Tibial nerve (tissue), 4 donors: ENCODE measurements at places on chromosomes 5 and 9. TPM values are rescaled to one million over a fixed set of nuclear protein-coding genes. Genes with fewer than 3 reads are reported as not detected.

GRCh38 chr5:146695646-146696045 lies 179.7 kb upstream of the GPR151 start:
- no peaks in the 10 kb centered on the region for H3K27me3 ChIP-seq
- H3K4me1 ChIP-seq, result no peaks in the 10 kb centered on the region
- no peak overlapping the region for H3K27ac ChIP-seq
- no peak overlapping the region for H3K4me3 ChIP-seq
- no peaks in the 10 kb centered on the region for H3K36me3 ChIP-seq
- DNase-seq, result no peak

DNA sequence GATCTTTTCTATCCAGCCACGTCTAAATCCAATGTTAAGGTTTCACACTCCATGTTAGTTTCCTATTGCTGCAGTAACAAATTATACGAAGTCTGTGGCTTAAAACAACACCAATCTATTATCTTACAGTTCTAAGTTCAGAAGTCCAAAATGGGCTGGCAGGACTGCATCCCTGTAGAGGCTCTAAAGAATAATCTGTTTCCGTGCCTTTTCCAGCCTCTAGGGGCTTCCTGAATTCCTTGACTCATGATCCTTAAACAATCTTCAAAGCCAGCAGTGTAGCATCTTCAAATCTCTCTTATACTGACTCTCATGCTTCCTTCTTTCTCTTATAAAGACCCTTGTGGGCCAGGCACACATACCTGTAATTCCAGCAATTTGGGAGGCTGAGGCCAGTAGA lies 6.8 kb downstream of the PLGRKT start:
- H3K27me3 ChIP-seq, result no peaks in the 10 kb centered on the region
- no peak overlapping the region for H3K4me3 ChIP-seq
- no peak overlapping the region for H3K27ac ChIP-seq
- DNase-seq, result no peak
- no peaks in the 10 kb centered on the region for H3K36me3 ChIP-seq
- no peaks in the 10 kb centered on the region for H3K4me1 ChIP-seq

- H3K27ac ChIP-seq, result no peak overlapping the region
- H3K4me1 ChIP-seq, result no peaks in the 10 kb centered on the region
- H3K27me3 ChIP-seq, result no peaks in the 10 kb centered on the region
- no peak for DNase-seq
Measured at GRCh38 chr9:16363916-16364315, 506.6 kb downstream of the BNC2 start.

DNA sequence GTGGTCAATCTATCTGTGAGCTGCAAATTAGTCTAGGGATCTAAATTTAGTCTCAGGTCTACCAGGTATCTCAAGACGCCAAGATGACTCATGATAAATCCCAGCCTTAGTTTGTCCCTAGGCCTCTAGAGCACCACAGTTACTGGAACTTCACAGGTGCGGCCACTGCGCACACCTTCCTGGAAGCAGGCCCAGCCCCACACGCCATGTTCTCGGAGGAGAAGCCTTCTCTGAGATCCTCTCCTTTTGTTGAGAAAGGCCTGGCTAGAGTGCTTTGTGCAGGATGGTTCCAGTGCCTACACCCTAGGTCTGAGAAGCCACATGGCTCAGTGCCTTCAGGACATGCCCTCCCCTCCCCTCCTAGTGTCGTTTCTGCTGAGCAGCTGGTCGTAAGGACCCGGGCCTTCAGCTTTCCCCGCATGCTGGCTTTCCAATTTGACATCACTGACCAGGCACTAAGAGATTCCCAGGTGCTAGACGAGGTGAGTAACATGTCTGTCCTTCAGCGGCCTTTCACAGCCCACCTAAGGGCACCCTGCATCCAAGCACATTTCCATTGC lies 51.9 kb downstream of the IPPK start:
- H3K4me1 ChIP-seq, result no peaks in the 10 kb centered on the region
- no peak for DNase-seq
- H3K27me3 ChIP-seq, result no peaks in the 10 kb centered on the region
- peaks cover 3% of the 10 kb centered on the region for H3K36me3 ChIP-seq

DNA sequence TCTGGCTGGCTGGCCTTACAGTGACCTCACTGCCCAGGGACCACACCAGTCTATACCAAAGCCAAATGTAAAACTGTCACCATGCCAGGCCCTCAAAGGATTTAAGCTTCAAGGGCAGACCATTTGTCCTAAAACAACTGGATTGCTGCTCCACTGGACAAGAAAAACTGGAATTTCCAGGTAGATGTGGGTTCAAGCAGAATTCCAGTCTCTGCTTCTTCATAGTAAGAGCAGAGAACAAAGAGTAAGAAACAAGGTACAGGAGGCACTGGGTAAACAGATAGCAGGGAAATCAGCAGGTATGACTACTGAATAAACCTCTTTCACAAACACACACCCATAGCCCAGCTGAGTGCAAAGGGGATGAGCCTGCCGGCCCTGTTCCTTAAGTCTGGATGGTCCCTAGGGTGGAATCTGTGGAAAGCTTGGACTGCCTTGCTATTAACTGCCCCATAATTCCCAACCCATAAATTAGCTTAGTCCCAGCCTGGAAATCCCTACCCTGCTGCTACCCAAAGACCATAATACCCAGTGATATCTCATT lies 5.5 kb downstream of the B4GALT1 start:
- H3K27me3 ChIP-seq, result no peaks in the 10 kb centered on the region
- H3K27ac ChIP-seq, result peak overlapping the region; percentile 97
- no peak for DNase-seq
- peaks cover 77% of the 10 kb centered on the region for H3K4me1 ChIP-seq
- H3K4me3 ChIP-seq, result no peak overlapping the region

GRCh38 chr5:43171926-43172325 lies 20.1 kb upstream of the NIM1K start:
- H3K27ac ChIP-seq, result no peak overlapping the region
- H3K27me3 ChIP-seq, result no peaks in the 10 kb centered on the region
- no peak overlapping the region for H3K4me3 ChIP-seq
- H3K4me1 ChIP-seq, result no peaks in the 10 kb centered on the region
- no peak for DNase-seq
- H3K36me3 ChIP-seq, result peaks cover 62% of the 10 kb centered on the region

DNA sequence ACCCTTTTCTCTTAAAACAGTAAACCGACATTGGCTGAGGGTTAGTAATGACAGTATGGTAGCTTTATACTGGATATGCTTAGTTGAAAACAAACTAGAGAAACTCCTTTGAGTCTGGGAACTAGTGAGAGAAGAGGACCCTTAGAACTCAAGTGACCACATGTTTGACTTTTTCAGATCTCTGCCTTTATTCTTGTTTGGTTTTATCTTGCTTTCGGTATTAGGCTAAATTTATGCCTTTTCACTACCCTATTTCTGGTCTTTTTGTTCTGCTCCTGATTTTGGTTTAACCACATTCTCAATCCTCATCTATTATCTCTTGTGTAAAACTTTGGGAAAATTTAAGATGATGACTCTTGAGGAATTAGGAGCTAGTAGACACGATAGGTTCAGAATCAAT lies 11.0 kb downstream of the SNAPC3 start:
- DNase-seq, result no peak
- no peak overlapping the region for H3K27ac ChIP-seq
- no peaks in the 10 kb centered on the region for H3K4me1 ChIP-seq
- no peaks in the 10 kb centered on the region for H3K36me3 ChIP-seq
- H3K4me3 ChIP-seq, result no peak overlapping the region

- no peak overlapping the region for H3K4me3 ChIP-seq
- peaks cover 3% of the 10 kb centered on the region for H3K4me1 ChIP-seq
- DNase-seq, result peak; percentile 68
- H3K27ac ChIP-seq, result no peak overlapping the region
- H3K36me3 ChIP-seq, result no peaks in the 10 kb centered on the region
Measured at GRCh38 chr9:133792721-133793470, 54.7 kb upstream of the SARDH start.

DNA sequence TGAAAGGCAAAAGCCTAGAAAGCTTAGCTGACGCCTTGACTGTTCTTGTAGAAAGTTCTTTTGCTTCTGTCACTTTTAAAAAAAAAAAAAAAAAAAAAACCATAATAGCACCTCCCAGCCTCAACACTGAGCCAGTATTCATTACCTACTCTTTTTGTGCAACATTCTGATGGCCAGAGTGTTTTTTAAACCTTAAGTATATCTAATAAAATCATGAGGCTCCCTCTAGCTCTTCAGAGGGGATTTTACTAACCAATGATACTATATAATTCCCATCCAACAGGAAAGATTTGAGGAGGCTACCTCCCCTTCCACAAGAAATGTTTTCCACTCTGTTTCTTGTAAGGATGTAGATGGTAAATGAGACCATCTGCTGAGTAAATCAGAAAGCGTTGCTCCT lies 3.9 kb downstream of the BNC2 start:
- no peaks in the 10 kb centered on the region for H3K27me3 ChIP-seq
- no peak overlapping the region for H3K4me3 ChIP-seq
- no peak overlapping the region for H3K27ac ChIP-seq
- peaks cover 25% of the 10 kb centered on the region for H3K4me1 ChIP-seq

GRCh38 chr5:39639618-39640089 lies 214.9 kb upstream of the DAB2 start:
- no peaks in the 10 kb centered on the region for H3K36me3 ChIP-seq
- no peaks in the 10 kb centered on the region for H3K4me1 ChIP-seq
- H3K27ac ChIP-seq, result no peak overlapping the region
- DNase-seq, result no peak
- no peak overlapping the region for H3K4me3 ChIP-seq

GRCh38 chr9:117462861-117463260 lies 48.0 kb upstream of the ASTN2 start:
- H3K4me1 ChIP-seq, result no peaks in the 10 kb centered on the region
- H3K4me3 ChIP-seq, result no peak overlapping the region
- no peak overlapping the region for H3K27ac ChIP-seq
- DNase-seq, result no peak

DNA sequence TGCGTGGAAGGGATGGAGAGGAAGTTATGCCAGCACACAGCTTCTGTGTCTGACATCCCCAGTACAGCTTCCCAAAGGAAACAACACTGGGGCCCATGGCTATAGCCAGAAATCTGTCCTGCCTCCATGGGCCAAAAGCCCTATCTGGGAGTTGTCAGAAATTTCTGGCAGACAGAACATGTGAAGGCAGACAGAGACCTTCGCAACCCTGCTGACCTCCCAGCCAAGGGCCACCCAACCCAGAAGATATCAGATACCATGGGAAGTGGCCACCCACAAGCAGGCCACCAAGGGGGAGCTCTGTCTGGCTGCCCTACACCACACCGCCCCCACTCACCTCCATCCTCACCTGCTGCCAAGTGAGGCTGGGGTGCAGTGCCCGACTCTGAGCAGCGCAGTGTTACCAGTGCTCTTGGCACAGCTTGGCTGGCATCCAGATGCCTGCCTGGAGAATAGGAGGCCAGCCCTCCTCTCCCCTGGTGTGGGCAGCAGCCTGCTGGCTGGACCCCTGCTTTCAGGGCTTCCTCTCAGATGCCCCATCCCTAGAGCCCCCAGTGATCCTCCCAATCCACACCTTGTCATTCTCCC lies 61.6 kb upstream of the NEURL1B start:
- no peak overlapping the region for H3K4me3 ChIP-seq
- H3K4me1 ChIP-seq, result peaks cover 25% of the 10 kb centered on the region
- no peak overlapping the region for H3K27ac ChIP-seq
- H3K27me3 ChIP-seq, result no peaks in the 10 kb centered on the region

GRCh38 chr5:132422720-132423437 lies 53.4 kb downstream of the SLC22A5 start:
- peaks cover 92% of the 10 kb centered on the region for H3K4me1 ChIP-seq
- H3K27ac ChIP-seq, result peak overlapping the region; percentile 47
- peaks cover 9% of the 10 kb centered on the region for H3K36me3 ChIP-seq
- no peaks in the 10 kb centered on the region for H3K27me3 ChIP-seq

DNA sequence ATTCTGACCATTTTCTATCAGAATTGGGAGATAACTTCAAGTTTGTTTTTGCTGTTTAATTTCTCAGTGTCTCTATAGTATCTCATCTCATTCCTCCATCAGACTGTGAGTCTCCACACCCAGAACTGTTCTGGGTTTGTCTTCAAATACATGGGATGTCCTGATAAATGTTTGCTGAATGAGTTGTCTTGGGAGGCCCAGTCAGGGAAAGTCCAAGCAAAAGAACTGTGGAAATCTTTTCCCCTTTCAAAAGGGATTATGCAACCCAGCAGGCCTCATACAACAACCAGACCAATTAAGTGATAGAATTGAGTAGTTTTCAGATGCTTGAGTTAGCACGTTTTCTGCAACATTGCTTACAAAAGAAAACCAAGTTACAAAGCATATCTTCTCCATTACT lies 324.4 kb downstream of the BRINP1 start:
- H3K4me1 ChIP-seq, result no peaks in the 10 kb centered on the region
- H3K36me3 ChIP-seq, result no peaks in the 10 kb centered on the region
- no peak overlapping the region for H3K4me3 ChIP-seq
- no peaks in the 10 kb centered on the region for H3K27me3 ChIP-seq
- DNase-seq, result no peak

DNA sequence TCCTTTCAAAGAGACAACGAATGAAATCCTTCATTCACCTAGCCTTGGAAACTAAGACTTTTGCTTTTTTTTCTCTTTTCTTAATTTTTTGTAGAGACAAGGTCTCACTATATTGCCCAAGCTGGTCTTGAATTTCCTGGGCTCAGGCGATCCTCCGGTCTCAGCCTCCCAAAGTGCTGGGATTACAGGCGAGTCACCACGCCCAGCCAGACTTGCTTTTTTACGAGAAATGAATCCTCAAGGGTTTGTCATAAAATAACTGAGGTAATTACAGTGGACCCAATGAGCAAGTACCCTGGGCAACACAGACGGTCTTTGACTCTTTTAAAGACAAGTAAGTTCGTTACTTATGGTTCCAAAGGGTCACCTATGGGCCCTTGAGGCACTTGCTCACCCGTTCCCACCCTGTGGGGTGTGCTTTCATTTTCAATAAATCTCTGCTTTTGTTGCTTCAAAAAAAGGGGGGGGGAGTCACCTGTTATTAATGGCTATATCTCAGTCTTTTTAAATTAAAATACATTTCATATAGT lies 70.4 kb downstream of the TRPM6 start:
- no peaks in the 10 kb centered on the region for H3K27me3 ChIP-seq
- H3K36me3 ChIP-seq, result no peaks in the 10 kb centered on the region
- H3K4me3 ChIP-seq, result no peak overlapping the region
- no peak overlapping the region for H3K27ac ChIP-seq

DNA sequence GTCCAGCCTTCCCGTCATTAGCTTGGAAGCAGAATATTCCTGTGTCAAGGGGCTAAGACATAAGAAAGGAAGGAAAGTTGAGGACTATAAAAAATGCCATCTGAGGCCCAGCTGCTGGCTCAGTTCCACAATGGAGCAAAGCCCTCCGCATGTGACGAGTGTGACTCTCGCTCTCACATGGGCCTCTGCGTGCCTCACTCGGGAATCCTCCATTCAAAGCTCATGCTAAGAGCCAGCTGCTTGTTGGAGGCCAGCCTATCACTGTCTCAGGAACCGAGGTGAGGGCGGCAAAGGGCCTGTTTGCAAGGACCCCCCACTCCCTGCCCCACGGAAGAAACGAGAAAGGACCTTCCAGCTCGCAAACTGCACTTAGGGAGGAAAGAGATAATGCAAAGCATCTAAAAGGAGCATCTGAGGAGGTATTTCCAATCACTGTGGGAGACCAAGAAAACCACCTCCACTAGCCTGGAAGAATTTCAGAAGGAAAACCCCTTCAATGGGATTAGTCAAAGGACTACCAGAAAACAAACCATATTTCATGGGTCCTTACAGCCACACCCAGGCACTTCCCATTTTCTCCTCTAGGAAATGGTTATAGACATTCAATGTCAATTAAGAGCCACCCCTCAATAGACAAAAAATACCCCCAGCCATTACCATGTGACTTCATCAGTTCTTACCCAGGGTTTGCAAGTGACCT lies 95.3 kb downstream of the PRRT1B start:
- H3K27me3 ChIP-seq, result no peaks in the 10 kb centered on the region
- no peaks in the 10 kb centered on the region for H3K4me1 ChIP-seq
- no peak for DNase-seq
- no peak overlapping the region for H3K4me3 ChIP-seq

The DAB2 gene
- 144 TPM for total RNA-seq

The IFNB1 gene
- total RNA-seq, result not detected

The ABO gene
- total RNA-seq, result 7.3 TPM

The PRLR gene
- 0.84 TPM for total RNA-seq

The CACFD1 gene
- 8.6 TPM for total RNA-seq
